ENCODE measurements at places on chromosomes 13 and 19. TPM values are rescaled to one million over a fixed set of nuclear protein-coding genes. Genes with fewer than 3 reads are reported as not detected.
A peak's percentile ranks its signal among the peaks of the same experiment; 100 is the strongest.

DNA sequence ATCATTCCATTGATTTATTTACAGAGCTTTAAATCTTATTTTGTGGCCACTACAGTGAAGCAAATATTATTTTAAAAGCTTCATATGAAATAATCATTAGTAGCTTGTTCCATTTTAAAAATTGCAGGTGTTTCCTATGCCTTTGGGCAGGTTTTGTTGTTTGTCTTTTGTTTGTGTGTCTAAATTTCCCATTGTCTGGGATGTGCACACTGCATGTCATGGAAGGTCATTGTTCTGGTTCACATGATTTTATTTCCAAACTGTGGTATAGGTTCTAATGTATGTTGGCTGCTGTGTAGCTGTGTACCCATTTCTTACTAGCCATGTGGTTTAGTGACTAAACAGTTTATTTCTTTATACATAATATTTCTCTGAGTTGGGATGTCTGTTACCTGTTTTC, 65.6 kb downstream of the COL4A2 start:
- no peak for DNase-seq

- DNase-seq, result no peak
Observed at GRCh38 chr13:51782026-51782710, 21.8 kb downstream of the DHRS12 start.

DNA sequence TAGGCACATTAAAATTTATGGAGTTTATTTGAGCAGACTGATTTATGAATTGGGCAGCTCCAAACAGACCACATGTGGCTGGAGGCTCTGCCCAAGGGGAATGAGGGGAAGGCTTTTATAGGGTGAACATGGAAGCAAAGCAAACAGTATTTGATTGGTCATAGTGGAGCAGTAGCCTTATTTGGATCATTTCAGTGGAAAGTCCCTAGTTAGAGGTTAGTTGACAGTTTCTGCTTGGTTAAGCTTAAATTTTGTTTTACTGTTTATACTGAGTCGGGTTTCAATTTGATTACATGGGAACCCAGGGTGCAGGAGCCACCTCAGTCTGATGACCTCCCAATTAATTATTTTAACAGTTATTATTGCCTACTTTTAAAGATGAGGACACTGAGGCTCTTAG, 140.5 kb downstream of the NDFIP2 start:
- no peak for DNase-seq

DNA sequence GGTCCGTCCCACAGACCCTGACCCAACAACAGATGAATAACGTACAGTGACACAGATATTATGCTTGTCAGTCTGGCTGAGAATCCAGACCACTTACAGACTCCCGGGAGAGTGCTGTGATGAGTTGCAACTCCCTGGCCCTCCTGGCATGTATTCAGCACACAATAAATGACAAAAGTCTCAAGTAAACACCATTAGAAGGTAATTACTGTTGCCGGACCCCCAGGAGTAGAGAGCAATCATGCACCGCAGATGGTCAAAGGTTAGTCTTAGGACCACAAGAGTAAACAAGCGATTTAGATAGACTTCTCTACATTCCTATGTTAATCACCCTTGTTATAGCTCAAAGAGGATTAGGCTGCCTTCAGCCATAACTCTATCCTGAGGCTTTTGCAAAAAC, 726.4 kb upstream of the GPC6 start:
- peak; percentile 71 for DNase-seq

Gene NACC1
- total RNA-seq, result 124 TPM

GRCh38 chr19:43315851-43316250, 37.6 kb upstream of the CD177 start:
- peak; percentile 58 for DNase-seq

DNA sequence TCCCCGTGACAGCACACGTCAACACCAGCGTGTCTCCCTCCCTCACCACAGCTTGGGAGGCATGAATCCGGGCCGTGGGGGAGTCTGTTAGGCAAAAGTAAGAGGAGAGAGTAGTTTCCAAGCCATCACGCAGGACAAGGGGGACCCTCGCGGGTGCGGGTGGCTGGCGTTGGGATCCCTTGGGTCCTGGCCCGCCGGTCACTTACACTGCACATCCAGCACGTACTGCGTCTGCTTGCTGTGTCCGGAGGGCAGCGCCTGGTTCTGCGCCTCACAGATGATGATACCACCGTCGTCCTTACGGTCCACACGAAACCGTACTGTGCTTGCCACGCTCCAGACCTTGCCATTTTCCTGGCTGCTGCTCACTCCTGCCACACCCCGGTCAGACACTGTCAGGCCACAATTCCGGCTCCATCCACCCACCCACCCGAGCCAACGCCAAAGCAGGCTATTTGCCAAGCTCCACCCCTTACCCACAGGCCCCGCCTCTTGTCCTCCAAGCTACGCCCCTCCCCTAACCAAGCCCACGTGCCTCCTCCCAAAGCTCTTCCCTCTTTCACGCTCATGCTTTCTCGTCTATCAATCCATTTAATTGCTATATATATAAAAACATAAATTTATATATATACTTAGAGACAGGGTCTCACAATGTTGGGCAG, 6.6 kb upstream of the ZNF428 start:
- peak; percentile 81 for DNase-seq

DNA sequence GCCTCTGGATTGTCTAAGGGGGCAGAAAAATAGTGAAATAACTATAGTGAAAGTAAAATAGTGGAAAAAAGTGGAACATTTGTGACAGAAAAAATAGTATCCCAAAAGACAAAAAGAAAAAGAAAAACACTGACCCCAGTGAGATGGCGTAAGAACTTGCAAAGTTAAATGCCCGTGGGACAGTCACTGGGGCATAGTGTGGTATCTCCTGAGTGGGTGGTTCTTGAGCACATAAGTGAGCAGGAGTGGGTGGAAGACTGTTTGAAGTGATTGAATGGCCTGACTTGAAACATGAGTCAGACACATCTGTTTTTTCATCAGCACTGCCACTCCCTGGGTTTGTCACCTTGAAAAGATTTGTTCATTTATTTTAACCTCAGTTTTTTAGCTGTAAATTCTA, 2.5 kb downstream of the ZNF430 start:
- DNase-seq, result no peak

Gene GNG8
- not detected for total RNA-seq

Gene PLIN3
- 80.9 TPM for total RNA-seq

GRCh38 chr13:59914556-59914955, 249.2 kb downstream of the DIAPH3 start:
- DNase-seq, result no peak

GRCh38 chr13:41012536-41012935, 6.6 kb downstream of the ELF1 start:
- no peak for DNase-seq

DNA sequence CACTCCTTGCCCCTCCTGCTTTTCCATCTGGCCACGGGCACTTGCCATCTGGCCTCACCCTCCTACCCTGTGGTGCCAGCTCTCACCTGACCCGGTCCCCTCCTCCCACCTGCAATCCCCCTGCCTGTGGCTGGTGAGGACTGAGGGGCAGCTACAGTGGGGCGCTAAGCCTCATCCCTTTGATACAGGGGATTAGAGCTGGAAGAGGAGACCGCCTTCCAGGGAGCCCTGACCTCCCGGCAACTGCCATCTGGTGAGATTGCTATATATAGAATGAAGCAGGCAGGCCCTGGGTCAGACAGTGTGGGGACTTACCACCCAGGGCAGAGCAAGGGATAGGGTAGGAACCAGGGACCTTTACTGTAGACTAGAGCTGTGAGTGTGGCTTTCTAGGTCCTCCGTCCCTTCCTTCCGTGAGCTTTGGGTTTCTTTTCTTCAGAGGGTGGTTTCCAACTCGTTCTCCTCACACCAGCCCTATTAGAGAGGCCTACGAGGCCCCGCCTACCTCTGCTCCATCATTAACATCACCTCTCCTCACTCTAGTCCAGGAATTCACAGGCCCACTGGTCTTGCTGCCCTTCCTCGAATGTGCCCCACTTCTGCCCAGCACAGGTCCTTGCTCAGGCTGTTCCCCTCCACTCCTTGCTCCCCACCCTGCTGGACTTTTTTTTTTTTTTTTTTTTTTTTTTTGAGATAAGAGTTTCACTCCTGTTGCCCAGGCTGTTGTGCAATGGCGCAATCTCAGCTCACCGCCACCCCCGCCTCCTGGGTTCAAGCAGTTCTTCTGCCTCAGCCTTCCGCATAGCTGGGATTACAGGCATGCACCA, 7.7 kb downstream of the KASH5 start:
- no peak for DNase-seq

- peak; percentile 97 for DNase-seq
Observed at GRCh38 chr13:111893071-111893606, 173.8 kb upstream of the SOX1 start.

Gene ATP12A
- 4.9 TPM for total RNA-seq

DNA sequence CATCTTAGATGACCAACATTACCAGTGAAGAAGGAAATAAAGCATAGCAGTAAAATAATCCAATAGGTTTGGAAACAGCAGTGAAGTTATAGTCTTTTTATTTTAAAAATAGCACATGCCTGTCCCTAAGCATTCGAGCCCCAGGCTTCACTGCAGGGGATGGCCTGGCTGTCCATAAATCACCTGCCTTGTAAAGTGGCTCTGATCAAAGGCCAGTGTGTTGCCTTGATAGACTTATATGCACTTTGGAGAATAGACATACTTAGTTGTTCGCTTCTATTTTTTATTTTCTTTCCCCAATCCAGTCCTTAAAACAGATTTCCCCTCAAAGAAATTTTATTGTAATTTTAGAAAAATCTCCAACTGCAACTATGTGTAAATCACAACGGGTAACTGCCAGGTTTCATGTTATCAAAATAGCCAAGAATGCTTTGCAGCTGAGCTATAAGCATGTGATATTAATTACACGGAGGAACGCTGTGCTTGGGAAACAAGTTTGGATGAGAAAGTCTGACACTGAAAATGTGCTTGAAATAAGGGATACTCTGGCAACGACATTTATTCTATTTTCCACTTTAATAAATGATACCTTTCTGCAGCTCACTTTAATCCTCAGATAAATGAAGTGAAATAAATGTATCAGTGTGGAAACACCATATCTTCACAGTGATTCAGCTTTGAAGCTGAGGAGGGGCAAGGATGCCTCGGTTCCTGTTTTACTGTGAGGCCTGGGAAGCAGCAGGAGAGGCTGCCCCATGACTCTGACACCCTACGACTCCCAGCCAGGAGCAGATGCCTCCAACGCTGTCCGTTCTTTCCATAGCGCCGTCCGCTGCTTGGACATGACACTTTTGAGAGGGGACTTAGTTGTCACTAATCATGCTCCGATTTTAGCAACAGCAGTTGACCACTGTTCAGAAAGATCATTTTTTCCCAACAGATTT, 5.5 kb upstream of the METTL21C start:
- DNase-seq, result no peak

DNA sequence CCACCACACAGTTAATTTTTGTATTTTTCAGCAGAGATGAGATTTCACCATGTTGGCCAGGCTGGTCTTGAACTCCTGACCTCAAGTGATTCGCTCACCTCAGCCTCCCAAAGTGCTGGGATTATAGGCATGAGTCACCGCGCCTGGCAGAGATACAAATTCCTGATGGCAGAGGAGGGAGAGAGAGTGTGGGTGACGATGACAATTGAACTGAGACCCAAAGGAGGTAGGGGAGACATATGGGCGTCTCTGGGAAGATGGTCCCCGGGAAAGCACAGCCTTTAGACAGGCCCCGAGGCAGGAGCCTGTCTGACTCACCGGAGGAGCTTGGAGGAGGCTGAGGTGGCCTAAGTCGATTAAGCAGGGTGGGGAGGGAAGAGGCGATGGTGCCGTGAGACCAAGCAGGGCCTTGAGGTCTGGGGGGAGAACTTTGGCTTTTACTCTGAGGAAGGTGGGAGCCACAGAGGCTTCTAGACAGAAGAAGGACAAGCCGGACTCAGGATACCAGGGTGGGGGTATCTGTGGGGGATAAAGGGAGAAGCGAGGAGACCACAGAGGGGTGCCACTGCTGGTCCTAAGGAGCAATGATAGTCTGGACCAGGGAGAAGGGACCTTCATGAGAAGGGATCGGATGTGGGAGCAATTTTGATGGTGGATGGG, 38.2 kb downstream of the ARRDC2 start:
- DNase-seq, result no peak

DNA sequence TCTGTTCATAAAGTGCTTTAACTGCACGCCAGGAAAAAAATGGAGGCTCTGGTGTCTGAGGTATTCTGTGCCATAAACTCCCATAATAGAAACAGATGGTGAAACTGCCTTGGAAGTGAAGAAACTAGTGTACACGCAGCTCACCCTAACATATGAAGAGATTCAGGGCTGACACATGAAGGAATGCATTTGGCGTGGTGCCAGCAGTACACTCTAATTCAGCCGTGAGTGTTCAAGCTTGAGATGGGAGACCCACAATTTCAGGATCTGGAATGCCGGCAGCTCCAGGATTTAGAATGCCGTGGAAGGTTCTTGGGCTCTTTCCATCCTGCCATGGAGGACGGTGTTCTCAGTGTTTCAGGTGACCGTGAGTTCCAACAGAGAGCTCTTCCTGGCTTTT, 478.4 kb downstream of the TSHZ3 start:
- peak; percentile 16 for DNase-seq

Gene NLRP12
- 0.56 TPM for total RNA-seq

DNA sequence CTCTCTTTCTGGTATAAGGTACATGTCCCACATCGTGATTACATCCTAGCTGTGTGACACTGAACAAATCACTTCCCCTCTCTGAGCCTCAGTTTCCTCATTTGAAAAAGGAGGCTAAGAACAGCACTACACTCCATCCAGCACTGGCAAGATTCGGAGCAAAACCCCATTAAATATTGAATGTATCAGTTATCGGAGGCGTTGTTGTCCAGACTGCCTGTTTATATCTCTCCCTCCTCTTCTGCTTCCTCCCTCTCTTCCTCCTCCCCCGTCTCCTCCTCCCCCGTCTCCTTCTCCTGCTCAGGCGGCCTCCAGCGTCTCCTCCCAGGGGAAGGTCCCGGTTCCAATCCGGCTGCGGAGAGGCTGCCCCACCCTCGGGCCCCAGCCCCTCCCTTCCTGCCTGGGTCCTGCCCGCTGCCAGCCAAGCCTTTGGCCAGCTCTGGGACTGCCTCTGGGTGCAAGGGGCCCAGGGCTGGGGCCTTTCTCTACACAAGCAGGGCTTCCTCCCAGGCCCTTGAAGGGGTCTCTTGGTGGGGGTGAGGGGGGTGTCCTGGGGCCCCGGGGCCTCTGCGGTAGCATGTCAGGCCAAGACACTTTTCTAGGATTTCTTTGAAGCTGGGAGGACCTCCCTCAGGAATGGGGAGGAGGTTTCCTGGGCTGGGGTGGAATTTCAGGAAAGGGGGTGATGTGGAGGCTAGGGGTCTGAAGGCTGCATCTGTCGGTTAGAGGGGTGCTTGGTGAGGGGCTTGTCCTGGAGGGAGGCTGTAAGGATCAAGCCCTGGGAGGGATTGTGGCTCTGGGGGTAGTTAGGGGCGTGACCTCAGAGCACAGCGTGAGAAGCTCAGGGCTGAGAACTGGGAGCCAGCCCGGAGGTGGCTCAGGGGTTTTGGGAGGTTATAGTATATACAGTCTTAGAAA, 1.9 kb downstream of the RRAS start:
- DNase-seq, result peak; percentile 88
